Right renal cortex interstitium (tissue), 3 donors: ENCODE measurements at places on chromosomes 5 and 9. TPM values are rescaled to one million over a fixed set of nuclear protein-coding genes. Genes with fewer than 3 reads are reported as not detected.

DNA sequence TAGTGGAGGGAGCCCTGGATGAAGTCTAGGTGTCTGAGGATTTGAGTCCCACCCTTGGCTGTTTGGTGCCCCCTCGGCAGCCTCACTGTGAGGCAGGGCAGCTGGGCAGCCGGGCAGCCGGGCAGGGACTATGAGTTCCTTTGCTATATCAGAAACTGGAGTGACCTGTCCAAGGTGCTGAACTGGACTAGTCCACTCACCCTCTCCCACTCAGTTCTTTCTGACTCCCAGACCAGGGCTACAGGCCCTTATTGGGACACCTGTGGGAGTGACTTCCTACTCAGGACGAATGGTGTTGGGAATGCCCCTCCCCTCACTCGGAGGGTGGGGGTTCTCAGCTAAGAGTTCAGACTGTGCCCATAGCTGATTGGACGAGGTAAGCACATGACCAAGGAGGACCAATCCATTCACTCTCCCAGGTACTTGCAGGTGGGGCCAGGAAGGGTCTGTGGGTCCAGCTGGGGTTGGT, 34.1 kb upstream of the RAPGEF1 start:
- DNase-seq = peak; percentile 70

DNA sequence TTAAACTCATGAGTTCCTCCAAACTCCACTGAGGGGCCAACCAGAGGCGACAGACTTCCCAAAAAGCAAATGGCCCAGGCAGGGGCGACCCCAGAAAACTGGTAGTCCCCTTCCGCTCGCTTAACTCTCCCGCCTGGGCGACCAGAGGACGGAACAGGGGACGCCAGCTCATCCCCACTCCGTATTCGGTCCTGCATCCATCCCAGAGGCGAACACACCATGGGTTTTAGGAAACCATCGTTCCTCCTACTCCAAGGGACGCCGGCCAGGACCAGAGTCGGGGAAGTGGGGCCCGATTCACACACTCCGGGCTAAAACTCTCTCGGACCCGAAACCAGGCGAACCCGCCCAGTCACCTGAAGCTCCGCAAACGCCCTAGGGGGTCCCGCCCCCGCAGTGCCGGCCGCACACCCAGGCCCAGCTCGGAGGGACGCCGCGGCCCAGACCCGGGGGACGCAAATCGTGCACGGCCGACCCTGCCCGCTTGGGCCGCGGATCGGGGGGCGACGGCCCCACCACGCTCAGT, 478 bp downstream of the TEX10 start:
- DNase-seq = no peak

- no peak for DNase-seq
Measured at GRCh38 chr5:172586125-172587060, 54.7 kb upstream of the NEURL1B start.

Gene CLIC3
- 0.36 TPM for polyA plus RNA-seq
